Calu3 (cell line): ENCODE measurements at places on chromosomes 2 and 18. TPM values are rescaled to one million over a fixed set of nuclear protein-coding genes. Genes with fewer than 3 reads are reported as not detected.

- DNase-seq = no peak
Observed at GRCh38 chr2:221448057-221448843, 123.9 kb downstream of the EPHA4 start.

DNA sequence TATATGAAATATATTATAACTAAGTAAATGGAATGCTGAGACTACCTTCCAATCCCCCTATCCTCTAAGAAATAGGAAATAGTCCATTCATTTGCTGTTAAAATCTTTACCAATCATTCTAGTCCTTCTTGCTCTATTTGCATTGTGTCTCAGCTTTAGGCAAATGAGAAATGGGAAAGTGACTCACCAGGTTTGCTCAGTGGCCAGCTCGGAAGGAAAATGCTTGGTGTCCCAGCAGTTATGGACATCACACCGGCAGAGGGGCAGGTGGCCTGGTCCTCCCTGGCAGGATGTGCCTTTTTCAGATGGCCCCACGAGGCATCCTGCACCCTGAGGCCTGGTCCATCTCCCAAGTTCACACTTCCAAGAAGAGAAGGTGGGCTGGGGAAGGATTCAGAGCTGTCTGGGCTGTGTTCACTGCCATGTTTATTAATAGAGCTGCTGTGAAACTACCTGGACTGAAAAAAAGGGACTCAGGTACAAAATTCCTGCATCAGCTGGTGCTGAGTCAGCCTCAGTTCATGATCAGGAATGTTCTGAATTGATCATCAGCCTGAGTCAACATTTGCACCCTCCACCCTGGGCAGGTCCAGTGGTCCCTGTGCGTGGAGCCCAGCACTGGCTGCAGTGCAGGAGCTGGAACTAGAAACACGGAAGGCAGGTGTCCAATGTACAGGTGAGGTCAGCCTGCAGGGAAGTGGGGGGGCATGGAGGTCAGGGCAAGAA is 60.1 kb upstream of the ARL4C start:
- DNase-seq = peak; percentile 24

DNA sequence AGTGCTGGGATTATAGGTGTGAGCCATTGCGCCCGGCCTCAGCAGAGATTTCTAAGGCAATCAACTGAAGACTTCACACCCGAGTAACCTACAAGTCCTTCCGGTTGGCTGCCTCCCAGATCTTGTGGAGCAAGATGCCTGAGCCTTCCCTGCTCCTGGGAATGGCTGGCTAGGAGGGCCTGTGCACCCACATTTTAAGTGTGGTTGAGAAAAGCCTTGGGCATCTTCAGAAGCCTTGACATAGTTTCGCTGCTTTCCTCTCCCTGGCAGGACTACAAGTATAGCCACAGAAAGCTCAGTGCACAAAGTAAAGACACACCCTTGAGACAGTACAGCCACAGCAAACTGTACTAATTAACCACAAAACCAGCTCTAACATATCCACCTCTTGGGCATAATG is 35.2 kb downstream of the E2F6 start:
- DNase-seq = no peak

ICA1L gene
- total RNA-seq = 1.2 and 1.3 TPM in 2 replicates

SPHKAP gene
- total RNA-seq = not detected in 2 replicates

TRIM43 gene
- total RNA-seq = not detected in 2 replicates
